ENCODE measurements at places on chromosomes 2 and 18.

DNA sequence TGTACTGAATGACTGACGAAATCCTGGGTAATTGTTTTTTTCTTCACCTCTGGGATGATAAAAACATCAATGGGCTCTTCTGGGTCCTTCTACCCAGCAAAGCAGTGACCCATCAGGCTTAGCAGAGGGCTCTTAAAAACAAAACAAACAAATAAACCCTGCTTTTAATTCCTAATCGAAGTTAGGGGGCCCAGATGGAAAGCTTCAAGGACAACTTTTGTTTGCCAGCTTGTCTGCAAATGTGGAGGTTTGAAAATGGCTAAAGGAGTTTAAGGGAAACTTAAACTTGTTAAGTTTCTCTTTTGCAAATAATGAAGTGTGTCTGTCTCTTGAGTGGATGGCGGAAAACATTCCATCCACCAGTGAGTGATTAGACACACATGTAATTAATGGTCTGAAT lies 327.2 kb downstream of the SATB2 start:
- DNase-seq = no peak

GRCh38 chr18:63422864-63423304 lies 608 bp upstream of the VPS4B start:
- DNase-seq = no peak

GRCh38 chr18:57923611-57924010 lies 120.4 kb upstream of the NEDD4L start:
- DNase-seq = no peak

GRCh38 chr2:69387770-69388481 lies 899 bp upstream of the GFPT1 start:
- no peak for DNase-seq

GRCh38 chr18:78603102-78603983 lies 376.3 kb upstream of the SALL3 start:
- no peak for DNase-seq

DNA sequence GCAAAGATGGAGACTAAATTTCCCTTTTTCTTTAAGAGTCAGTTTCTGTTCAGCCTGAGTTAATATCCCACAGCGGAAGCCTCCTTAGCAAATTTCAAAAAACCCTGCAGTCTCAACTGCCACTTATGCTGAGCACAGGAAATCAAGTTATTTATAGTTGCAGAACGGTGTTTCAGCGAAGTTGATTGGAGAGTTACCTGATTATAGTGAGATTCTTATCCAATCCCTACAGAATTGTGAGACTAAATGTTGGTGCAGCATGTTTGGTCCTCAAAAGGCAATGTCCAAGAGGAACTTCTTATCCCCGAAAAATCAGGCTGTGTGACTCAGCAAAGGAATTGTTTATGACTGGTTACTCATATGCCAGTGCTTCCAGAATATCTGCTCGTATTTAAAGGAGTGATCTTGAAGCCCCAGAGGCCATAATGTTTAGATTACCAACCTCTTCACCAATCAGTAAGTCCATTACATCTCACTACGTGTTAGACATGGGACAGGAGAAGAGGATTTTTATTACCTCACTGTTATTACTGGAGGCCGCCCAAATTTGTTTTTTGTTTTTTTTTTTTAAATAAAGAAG lies 67.9 kb downstream of the LRRFIP1 start:
- no peak for DNase-seq

GRCh38 chr2:241636182-241637017 lies 558 bp downstream of the THAP4 start:
- DNase-seq = no peak

- DNase-seq = no peak
Measured at GRCh38 chr2:29206941-29207340, 91.7 kb downstream of the CLIP4 start.

DNA sequence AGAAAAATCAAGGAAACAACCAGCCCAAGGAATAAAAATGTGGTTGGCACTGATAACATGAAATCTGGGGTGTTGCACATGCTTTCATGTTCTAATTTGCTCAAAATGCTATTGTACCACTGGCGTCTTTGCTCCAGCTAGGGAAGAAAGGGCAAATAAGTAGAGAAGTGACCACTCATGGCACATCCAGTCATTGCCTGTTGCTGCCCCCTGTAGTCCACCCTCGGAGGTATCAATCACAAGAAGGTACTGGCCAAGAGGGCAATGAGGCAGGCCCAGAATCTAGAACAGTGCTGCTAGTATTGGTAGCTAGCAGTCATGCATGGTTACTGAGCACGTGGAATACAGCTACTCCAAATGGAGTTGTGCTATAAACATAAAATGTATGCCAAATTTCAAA lies 213.4 kb downstream of the CDCA7 start:
- DNase-seq = no peak

DNA sequence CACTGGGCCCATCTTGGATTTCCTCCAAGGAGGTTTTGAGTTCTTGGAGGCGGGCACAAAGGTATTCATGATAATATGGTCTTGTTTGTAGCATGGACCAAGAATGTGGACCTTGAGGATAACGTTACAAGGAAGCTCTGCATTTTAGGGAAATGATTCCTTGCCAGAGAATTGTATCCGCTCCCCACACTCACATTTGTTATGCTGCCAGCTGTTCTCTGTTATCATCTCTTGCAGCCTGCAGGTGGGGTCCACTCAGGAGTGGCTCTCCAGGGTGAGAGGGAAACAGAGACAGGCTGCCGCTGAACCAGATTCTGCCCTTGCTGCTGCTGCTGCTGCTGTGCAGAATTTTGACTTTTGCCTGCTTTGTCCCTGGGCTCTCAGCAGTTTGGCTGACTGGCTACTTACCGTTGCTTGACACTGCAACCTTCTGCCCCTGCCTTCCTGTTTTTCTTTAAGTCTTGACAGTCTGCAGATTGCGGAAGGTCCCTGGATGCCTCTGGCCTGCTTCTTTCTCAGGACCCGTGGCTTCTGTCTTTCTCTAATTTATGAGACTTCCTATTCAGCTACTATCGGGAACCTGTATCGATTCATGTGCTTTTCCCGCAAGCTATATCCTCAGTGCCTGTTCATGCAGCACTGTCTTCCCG lies 122.3 kb upstream of the DOCK10 start:
- DNase-seq = no peak

DNA sequence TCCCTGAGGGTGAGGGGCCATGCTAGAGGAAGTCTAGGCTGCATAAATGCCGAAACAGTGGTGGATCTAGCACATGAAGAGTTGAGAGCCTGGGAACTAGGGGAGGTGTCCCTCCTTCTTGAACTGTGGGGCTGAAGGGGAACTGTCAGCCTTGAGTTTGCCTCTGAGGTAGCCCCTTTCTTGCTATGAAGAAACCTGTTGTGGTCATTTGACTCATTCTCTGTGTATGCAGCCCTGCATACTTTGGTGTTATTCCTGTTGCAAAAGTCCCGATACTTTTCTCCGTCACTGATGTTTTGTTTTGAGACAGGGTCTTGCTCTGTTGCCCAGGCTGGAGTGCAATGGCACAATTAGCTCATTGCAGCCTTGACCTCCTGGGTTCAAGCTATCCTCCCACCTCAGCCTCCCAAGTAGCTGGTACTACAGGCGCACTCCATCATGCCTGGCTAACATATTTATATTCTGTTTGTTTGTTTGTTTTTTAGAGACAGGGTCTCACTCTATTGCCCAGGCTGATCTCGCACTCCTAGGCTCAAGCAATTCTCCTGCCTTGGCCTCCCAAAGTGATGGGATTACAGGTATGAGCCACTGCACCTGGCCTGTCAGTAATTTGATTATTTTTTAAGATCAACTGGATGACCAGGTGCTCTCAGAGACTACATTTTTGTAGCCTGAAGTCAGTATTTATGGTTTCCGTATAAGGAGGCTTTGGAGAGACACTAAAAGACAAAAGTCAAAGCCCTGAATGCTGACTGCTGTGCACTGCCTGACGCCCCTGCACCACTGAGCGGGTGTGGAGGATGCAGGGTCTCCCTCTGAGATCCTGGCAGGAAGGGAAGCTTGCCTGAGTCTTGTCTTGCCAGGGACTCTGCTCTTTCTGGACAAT lies 126.0 kb upstream of the MSH6 start:
- no peak for DNase-seq

DNA sequence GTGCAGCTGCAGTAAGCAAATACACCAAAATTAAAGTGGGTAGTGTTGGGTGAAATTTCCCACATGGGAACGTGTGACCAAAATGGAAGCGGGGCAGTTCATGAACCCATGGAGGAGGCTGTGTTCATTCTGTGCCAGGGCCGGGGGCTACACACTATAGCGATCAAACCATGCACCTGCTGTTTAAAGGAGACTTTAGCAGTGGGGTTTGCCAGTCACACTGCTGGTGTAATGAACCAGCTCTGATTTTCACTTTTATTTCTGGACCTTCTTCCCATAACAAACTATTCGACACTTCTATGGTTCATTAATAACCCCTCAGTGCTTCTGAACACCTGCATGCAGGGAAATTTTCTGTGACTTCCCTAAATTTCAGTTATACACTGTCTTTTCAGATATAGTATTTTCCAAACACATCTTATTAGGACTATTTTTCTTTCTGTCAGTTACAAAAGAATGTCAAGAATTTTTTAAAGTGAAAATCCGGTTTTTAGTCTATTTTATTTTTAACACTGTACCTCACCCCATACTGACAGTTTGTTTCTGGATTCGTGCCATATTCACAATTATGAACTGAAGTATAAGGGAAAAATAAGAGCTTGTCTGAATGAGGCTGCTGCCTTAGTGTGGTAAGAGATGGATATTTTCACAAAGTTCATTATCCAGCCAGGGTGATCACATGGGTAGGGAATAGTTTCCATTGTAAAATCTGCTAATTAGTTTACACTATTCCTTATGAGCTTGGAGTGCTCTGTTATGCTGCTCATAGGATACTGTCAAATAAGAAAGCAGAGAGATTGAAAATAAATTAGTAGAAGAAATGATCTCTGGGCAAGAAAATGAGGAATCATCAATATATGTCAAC lies 111.3 kb upstream of the CAVIN2 start:
- no peak for DNase-seq

GRCh38 chr2:235730115-235730514 lies 236.3 kb downstream of the AGAP1 start:
- no peak for DNase-seq

GRCh38 chr2:12412898-12413305 lies 303.8 kb upstream of the TRIB2 start:
- DNase-seq = no peak

- DNase-seq = no peak
Measured at GRCh38 chr2:60512641-60513040, 40.8 kb downstream of the BCL11A start.

GRCh38 chr18:6807515-6808257 lies 78.2 kb downstream of the ARHGAP28 start:
- DNase-seq = no peak

GRCh38 chr2:1837458-1837857 lies 93.1 kb upstream of the PXDN start:
- no peak for DNase-seq

DNA sequence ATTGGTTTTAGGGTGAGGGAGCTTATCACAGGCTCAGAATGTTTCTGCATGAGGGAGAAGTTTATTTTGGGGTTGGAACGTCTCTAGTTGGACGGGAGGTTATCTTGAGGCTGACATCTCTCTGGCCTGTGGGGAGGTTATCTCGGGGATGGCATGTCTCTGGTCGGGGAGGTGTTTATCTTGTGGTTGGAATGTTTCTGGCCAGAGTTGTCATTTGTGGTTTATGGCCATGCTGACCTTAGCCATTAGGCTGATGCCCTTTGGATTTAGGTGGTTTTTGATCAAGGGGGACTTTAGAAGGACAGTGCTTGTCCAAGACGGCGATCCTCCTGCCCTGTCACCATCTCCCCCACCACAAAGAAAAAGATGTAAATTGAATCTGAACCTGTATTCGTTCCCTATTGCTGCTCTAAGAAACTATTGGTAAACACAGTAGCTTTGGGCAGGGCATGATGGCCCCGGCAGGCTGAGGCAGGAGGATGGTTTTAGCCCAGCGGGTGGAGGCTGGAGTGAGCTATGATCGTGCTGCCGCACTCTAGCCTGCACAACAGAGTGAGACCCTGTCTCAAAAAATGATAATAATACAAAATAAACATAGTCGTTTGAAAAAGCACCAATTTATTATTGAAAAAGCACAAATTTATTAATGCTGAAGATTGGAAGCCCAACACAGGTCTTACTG lies 17.8 kb upstream of the MPPE1 start:
- no peak for DNase-seq

- no peak for DNase-seq
Measured at GRCh38 chr2:200350850-200351285, 44.4 kb downstream of the SPATS2L start.

DNA sequence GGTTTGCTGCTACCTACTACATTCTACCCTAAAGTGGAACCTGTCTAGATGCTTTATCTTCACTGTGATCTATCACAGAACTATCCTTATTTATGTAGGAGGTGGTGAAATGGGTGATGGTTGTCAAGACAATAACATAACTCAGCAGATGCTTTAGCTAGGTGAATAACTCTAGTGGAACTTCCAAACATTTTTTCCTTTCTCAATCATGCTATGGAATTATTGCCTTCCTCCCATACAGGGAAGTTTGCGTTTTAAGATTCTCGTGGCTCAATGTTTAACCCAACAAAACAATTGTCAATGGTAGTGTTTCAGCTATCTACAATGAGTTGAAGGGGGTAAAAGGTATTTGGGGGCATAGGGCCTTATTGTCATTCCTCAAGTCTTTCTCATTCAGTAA lies 82.6 kb upstream of the GLI2 start:
- no peak for DNase-seq

DNA sequence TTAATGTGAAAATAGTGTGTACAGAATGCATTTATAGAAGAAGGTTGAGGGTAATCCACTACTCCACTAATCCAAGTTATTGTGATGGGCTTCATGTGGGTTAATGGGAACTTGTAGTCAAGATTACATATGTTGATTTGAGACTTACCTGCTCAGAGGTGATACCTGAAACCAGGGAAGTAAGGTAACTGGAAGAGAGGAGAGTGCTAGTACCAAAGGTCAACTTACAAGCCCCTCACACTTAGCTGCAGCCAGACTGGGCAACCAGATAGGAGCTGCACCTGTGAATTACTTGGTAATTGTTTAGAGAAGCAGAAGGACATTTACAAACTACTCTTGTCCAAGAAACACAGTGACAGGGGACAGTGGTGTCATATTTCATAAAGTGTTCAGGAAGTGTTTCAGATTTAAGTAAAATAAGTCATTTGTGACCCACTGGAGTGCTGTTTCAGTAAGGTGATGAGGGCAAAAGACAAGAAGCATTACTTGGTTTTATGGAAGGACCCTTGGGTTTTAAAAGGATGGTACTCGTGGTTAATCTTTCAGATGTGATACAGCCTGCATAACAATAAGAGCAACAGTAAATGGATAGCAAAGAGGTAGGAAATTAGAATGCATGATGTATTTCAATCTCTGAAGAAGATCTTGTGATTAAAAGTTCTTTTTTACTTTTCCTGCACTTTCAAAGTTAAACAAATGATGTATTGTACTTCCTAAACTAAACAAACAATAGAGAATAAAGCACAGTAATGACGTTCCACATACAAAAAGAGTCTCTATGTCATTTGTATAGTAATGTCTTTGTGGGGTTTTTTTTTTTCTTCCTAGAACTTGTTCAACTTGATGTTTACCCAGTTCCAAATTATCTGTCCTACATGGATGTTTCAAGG lies 189.3 kb downstream of the PHLPP1 start:
- no peak for DNase-seq

Data from activated T-helper 1 cell treated with anti-CD3 and anti-CD28 coated beads, Interleukin-2, amount 50 U/mL, for 16 hours (primary cell).